Right lung (tissue), 10 donors: ENCODE measurements at places on chromosomes 4 and X.
A peak's percentile ranks its signal among the peaks of the same experiment; 100 is the strongest.

DNA sequence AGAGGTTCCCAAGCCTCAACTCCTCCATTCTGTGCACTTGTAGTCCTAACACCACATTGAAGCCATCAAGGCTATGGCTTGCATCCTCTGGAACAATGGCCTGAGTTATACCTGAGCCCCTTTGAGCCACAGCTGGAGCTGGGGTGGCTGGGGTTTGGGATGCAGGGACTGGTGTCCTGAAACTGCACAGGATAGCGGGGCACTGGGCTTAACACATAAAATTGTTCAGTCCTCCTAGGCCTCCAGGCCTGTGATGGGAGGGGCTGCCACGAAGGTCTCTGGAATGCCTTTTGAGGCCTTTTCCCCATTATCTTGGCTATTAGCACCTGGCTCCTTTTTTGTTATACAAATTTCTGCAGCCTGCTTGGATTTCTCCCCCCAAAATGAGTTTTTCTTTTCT is 35.5 kb downstream of the CFAP299 start:
- DNase-seq = no peak

DNA sequence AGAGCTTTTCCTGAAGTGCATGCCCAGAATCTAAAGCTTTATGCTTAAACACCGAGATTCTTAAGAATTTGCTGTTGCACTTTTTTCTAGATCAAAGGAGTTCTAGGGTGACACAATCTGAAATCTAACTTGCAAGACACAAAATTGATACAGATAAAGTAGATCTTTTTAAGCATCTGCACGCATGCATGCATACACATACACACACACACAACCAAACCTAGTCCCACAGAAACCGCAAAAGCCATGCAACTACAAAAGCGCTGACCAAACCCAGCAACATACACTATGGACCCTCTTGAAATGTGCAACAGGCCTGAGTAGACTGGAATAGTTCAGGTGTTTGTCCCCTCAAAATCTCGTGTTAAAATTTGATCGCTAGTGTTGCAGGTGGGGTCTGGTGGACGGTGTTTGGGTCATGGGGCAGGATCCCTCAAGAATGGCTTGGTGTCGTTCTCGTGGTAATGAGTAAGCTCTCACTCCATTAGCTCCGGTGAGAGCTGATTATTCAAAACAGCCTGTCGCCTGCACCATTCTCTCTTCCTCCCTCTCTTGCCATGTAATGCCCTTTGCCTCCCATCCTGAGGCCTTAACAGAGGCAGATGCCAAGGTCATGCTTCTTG is 52.7 kb downstream of the IRF2 start:
- no peak for DNase-seq

- peak; percentile 42 for DNase-seq
These were observed 16.1 kb upstream of the ATP8A1 start for GRCh38 chr4:42673082-42673425.

DNA sequence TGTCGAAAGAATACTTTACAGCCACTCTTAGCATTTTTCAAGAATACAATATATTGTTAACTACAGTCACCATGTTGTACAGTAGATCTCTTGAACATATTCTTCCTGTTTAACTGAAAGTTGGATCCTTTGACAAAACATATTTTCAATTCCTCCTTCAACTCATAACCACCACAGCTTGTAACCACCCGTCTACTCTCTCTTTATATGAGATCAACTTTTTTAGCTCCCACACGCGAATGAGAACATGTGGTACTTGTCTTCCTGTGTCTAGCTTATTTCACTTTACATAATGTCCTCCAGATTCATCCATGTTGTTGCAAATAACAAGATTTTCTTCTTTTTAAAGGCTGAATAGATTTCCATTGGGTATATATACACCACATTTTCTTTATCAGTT is 338.3 kb upstream of the IGFBP7 start:
- no peak for DNase-seq

GRCh38 chrX:137062915-137063617 is 29.3 kb upstream of the GPR101 start:
- DNase-seq = no peak
